Stromal cell of bone marrow (primary cell): ENCODE measurements at places on chromosomes 2 and 18.

- no peak for DNase-seq
Measured at GRCh38 chr2:222776792-222777191, 84.0 kb upstream of the ACSL3 start.

DNA sequence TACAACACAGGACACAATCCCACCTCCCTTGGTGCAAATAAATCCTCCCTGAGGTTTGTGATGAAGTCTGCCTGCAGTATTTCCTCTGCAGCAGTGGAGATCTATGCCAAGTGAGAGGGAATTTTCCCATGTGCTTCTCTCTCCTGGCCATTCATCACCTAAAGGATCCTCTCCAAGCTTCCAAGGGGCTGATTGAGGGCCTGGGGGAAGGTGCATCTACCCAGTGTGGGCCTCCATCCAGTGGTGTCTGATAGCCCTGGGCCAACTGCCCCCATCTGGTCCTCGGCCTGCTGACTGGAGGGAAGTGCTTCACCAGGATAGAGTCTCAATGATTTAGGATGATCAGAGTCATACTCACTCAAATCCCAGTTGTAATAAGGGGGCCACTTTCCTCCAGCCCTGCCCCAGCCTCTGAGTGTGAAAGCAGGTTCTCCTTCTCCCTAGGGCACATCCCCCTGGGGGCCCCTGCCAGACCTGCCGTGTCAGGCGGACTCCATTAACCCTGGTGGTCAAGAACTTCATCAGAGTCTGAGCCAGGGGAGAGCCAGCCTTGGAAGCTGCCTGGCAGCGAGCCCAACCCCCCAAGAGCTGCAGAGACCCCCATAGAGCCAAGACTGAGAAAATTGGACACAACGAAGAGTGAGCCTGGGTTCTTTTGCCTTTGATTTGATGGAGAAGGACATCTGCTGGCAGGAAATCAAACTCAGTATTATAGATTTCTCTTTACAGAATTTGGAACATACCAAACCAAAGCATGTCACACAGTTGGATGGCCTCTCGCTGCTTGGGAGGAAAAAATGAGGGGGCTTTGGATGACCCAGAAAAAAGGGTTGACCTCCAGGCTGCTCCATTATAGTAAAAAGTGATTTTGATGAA, 509.6 kb downstream of the CMPK2 start:
- DNase-seq = no peak

DNA sequence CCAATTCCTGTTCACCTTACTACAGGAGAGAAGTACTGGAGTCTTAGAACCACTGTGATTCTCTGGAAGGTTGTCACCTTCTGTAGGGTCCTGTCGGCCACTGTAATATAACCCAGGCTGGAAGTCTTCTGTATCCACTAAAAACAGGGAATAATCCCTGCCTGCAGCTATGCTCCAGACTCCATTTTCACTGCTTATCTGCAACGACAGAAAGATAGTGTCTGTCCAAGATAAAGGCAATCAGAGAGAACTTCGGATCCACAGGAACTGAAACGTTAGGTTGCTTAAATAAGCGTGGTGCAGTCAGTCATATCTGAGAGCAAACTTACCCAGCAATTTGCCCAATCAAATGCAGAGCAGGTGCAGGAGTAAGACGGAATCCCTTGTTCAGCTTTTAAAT, 34.2 kb downstream of the ALS2 start:
- no peak for DNase-seq

GRCh38 chr2:20661421-20662307, 5.3 kb upstream of the GDF7 start:
- peak; percentile 54 for DNase-seq

DNA sequence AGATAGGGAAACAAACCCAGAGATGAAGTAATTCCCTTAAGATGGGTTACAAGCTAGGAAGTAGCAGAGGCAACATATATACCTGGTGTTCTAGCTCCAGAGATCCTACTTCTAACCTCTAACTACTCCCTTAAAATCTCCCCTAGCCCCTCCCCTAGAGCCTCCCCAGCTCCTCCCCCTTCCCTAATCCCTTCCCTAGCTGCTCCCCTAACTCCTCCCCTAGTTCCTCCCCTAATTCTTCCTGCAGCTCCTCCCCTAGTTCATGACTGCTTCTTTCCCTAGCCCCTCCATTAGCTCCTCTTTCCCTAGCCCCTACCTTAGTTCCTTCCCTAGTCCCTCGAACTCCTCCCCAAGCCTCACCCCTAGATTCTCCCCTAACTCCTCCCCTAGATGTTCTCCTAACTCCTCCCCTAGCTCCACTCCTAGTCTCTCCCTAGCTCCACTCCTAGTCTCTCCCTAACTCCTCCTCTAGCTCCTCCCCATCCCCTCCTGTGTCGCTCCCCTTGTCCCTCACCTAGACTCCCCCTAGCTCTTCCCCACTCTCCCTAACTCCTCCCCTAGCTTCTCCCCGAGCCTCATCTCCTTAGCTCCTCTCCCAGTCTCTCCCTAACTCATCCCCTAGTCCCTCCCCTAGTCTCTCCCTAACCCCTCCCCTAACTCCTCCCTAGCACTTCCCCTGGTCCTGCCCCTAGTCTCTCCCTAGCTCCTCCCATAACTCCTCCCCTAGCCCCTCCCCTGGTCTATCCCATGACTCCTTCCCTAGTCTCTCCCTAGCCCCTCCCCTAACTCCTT, 108.9 kb downstream of the CD226 start:
- no peak for DNase-seq

GRCh38 chr2:197705912-197706838, 1.0 kb downstream of the MARS2 start:
- no peak for DNase-seq

- no peak for DNase-seq
Measured at GRCh38 chr2:44246436-44246835, 28.8 kb upstream of the SLC3A1 start.

GRCh38 chr2:226726546-226726945, 73.1 kb downstream of the IRS1 start:
- DNase-seq = no peak

GRCh38 chr2:79275197-79275596, 115.6 kb upstream of the REG3A start:
- DNase-seq = no peak
